AML-193 (cell line): ENCODE measurements at places on chromosomes 7 and 10.

GRCh38 chr10:36200577-36200976 is 558.5 kb upstream of the FZD8 start:
- DNase-seq, result no peak

DNA sequence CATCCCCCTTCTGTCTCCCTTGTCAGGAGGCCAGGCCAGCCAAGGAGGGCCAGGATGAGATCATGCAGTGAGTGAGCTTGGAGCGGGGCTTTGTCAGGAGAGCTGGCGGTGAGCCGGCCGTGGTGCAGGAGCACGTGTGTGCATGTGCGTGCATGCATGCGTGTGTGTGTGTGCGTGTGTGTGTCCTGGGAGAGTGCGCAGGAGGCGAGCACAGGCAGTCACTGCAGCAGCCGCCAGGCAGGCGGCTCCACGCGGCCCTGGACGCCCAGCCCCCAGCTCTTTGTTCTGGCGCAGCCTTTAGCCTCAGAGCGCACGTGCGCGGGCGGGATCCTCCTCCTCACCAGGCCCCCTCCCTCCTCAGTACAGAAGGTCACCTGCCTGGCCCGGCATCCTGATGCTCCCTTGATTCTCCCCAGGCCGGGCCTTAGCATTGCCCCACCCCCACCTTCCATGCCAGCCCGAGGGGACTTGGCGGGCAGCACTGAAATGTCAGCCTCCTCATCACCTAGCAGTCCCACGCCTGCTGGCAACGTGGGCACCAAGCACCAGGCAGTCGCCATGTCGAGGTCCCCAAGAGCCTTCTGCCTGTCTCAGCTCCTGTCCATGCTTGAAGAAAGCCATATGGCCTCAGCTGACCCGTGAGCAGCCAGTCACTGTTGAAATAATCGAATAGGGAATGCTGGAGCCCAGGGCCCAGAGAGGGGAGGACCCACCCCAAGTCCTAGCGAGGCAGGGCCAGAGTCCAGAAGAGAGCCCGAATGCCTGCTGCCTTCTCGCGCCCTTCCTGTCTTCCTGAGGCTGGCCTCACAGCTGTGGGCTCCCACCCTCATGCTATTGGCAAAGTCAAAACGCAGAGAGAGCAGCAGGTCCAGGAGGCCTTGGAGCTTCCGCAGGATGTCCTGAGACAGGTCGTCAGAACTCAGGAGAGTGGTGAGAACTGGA is 125.9 kb upstream of the PPIF start:
- no peak for DNase-seq

DNA sequence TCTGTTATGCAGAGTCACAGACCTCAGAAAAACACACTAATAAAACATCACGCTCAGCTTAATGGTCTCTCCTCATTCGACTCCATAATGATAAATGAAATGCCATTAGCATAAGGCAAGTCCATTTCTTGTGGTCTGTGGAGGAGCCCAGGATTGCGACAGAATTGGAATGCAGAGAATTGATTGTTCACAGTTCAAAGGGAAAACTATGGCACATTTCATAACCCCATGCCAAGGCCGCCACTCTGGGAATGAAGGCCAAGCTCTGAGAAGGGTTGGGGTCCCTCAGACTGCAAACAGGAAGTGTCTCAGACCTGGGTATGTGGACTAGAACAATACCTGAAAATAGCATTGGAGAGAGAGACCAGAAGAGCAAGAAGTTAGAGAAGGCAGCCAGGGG is 398.9 kb downstream of the ADRA2A start:
- DNase-seq, result no peak

- DNase-seq, result no peak
Observed at GRCh38 chr7:60706-61105, 131.7 kb upstream of the FAM20C start.

DNA sequence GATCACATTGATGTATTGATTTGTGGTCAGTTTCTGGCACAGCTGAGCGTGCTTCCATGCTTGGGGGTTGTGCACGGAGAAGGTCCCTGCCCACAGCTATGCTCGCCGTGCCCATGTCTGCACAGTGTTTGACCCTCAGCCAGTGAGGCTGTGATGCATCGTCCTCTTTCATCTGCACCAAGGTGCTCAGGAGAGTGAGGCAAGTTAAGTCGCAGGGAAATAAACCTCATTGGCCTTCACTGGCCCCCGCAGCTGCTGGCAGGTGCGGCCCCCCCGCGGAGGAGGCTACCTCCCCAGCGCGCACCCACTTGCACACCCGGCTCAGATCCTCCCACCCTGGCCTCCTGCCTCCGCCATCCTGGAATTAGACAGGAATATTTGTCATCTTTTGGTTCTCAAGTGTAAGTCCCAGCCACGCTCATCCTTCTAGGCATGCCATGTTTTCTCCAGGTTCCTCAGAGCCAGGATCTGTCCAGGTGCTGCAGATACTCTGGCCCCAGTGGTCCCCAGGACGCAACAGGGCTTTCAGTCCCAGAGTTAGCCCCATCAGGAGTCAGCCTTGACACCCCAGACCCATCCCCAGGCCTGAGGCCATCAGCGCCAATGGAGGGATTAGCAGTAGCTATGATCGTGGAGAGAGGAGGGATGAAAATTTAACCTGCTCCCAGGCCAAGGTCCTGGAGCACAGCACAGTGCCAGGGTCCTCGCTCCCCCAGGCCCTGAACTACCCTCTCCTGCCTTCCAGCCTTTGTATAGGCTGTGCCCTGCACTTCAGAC is 93.7 kb downstream of the OAT start:
- no peak for DNase-seq

DNA sequence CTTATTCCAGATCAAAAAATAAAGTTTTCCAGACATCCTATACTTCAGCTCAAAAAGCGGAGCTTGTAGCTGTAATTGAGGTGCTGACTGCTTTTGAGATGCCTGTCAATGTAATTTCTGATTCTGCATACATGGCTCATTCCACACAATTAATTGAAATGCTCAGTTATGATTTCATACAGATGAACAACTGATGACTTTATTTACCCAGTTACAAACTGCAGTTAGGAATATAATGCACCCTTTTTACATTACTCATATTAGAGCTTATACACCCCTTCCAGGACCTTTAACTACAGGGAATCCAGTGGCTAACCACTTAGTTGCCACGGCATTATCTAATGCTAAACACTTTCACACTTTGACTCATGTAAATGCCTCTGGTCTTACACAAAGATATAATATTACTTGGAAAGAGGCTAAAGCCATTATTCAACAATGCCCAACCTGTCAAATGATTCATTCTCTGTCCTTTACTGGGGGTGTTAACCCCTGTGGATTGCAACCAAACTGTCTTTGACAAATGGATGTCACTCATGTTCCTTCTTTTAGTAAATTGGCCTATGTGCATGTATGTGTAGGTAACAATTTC is 147.3 kb downstream of the ZNF33B start:
- no peak for DNase-seq

DNA sequence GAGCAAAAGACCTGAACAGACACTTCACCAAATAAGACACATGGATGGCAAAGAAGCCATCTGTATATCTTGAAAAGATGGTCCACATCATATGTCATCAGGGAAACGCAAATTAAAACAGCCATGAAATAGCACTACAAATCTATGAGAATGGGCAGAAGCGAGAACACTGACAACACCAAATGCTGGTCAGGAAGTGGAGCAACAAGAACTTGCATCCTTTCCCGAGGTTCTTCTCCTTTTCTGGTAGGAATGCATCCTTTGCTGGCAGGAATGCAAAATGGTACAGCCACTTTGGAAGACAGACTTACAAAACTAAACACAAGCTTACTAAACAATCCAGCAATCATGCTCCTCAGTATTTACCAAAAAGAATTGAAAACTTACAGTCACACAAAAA is 60.0 kb downstream of the PIK3AP1 start:
- peak; percentile 50 for DNase-seq

GRCh38 chr10:87657371-87657770 is 2.3 kb upstream of the PAPSS2 start:
- DNase-seq, result no peak

DNA sequence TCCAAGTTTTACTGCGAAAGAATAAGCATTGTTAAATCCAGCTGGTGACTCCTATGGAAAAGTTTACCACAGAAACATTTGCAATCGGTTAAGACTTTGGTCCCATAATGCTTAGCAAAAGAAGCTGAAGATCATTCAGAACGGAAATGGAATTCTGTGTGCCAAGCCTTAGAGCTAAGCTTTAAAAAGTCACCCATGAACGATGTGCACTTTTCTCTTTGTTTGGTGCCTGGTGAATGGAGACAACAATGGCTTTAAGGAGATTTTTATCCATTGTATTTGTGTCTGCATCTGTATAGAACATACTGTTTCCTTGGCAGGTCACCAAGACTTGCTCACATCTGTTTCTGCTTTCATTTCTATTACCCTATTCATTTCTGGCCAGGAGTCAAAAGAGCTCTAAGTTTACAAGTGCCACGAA is 26.3 kb upstream of the COL1A2 start:
- DNase-seq, result no peak

DNA sequence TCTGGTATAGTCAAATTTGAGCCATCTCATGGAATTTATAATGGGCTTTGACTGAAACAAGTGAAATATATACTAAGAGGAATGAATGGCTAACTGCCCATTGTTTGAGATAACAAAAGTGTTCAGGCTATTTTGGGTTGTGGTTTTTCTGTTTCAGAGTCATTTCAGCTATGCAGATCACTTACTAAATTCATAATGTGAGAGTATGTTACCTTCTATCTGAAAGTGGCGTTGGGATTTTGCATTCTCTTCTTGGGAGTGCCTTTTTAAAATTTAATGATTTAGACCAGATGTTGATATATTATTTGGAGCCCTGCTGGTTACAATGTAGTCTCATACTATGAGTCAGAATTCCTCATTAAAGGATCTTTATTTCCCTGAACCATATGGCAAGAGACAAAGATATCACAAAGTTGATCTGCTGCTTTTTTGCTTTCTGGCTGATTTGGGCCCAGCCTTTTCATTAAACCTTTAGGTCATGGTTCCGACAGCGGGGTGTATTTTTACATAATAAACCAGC is 10.4 kb downstream of the VCL start:
- no peak for DNase-seq

- DNase-seq, result no peak
Observed at GRCh38 chr7:106569500-106569929, 91.4 kb downstream of the CCDC71L start.

GRCh38 chr7:23234569-23235296 is 11.8 kb upstream of the GPNMB start:
- no peak for DNase-seq
